ENCODE measurements at places on chromosomes 1 and 21.
A peak's percentile ranks its signal among the peaks of the same experiment; 100 is the strongest.

- DNase-seq: no peak
These were observed 11.6 kb upstream of the PADI6 start for GRCh38 chr1:17360272-17360956.

DNA sequence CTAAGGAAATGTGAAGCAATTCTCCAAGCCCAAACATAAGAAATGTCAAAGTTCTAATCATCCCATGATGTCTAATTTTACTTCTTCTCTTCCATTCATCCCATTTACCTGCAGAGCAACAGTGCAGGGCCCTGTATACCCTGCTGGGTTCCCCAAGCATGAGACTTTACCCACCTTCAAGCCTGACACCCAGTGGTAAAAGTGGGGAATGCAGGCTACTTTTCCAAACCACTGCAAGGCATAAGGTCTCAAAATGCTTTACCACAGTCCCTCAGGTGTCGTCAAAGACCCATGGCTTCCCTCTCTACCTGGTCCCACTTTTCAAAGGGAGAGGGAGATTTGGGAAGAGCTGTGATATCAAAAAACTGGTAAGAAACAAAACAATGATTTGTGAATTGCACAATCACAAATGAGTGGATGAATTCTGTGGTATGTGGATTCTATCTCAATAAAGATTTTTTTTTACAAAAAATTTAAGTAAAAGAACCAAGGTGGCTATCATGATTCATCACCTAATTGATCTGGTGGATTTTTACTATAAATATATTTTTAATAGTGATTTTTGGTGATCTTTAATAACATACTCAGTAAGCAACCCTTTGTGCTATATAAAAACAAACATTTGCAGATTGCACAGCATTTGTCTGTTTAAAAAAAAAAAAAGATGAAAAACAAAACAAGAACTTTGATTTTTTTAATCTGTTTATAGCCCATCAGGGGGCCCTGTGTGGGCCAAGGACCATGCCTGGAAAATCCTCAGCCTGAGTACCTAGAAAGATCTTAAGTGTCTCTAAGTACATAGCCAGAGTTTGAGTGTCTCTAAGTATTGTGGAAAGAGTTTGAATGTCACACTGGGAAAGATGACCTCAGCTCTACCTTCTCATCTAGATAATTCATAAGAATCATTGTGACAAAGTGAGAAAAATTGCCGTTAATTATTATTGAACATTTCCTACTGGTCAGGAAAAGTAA, 73.1 kb upstream of the GJB5 start:
- DNase-seq: peak; percentile 89

DNA sequence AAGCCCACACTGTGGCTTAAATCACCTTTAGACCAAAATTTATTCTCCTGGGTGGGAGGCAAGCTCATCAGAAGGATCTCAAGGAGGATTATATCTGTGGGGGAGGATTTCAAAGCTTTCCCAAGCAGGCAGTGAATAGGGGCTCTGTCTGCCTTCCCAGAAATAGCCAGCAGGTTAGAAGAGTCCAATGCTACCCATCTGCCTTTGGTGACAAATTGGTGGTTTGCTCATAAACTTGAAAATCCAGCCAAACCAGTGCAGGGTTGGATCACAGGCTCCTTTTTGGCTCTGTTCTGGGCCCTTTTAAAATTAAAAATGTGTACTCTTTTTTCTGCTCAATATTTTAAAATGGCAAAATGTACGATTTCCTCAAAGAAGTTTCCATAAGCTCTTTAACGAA, 118.9 kb upstream of the ZC3H11B start:
- no peak for DNase-seq

DNA sequence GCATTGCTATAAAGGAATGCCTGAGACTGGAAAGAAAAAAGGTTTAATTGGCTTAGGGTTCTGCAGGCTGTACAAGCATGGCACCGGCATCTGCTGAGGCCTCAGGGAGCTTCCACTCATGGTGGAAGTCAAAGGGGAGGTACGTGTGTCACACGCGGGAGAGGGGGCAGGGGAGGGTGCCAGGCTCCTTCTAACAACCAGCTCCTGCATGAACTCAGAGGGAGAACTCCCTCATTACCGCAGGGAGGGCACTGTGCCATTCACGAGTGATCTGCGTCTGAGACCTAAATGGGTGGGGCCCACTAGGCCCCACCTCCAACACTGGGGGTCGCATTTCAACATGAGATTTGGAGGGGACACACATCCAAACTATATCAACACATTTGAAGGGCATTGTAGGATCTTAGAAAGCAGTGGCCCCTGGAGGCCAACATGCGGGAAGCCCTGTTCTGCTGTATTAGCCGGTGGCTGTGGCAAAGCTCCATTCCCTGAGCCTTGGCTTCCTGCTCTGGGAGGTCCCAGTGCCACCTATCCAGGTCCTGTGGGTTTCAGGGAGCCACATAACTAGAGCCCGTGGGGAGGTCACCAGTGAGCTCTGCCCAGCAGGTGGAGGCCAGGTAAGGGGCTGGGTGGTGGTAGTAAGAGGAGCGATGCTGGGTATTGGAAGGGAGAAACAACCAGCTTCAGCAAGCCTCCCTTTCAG, 10.0 kb downstream of the WNT3A start:
- DNase-seq: no peak

- DNase-seq: no peak
These were observed 6.7 kb downstream of the ROR1 start for GRCh38 chr1:63780565-63780964.

GRCh38 chr1:239219679-239220078, 166.7 kb upstream of the CHRM3 start:
- no peak for DNase-seq

GRCh38 chr1:153922076-153922971, 448 bp downstream of the GATAD2B start:
- peak; percentile 73 for DNase-seq

GRCh38 chr1:36208978-36209703, 15.1 kb upstream of the THRAP3 start:
- no peak for DNase-seq

- DNase-seq: no peak
These were observed 35.3 kb upstream of the DIRAS3 start for GRCh38 chr1:68085752-68086151.

DNA sequence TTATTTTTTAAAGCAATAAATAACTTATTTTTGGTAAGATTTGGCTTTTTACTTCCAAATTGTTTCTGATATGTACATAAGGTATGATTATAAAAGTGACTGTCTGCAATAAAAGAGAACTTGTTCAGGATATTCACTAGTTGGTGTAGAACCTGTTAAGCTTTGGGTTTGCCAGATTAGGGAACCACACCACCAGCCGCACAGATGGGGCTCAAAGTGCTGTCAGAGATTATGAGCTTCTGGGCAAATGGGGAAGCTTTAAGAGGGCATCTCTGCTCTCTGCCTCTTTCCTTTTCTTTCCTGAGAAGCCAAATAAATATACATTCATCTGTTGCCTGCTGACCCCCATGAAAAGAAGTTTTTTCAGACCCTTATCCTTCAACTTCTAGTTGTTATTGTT, 25.4 kb downstream of the IVNS1ABP start:
- DNase-seq: no peak

DNA sequence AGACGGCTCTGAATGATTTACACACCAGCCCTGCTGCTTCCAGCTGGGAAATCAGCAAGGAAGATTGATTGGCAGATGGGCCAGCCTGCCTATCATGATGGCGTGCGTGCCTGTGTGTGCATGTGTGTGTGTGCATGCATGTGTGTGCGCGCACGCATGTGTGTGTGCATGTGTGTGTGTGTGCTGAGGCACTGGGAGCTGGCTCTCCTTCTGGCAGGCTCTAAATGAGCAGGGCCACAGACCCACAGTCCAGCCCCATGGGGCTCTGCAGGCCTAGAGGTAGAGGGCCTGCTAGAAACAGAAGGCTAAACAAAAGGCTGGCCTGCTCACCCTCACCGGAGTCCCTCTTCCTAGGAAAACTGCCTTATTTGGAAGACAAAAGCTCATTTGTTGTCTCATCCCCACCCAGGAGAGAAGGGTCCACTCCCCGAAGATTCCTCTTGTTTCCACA, 6.0 kb downstream of the KLHDC8A start:
- DNase-seq: peak; percentile 42

DNA sequence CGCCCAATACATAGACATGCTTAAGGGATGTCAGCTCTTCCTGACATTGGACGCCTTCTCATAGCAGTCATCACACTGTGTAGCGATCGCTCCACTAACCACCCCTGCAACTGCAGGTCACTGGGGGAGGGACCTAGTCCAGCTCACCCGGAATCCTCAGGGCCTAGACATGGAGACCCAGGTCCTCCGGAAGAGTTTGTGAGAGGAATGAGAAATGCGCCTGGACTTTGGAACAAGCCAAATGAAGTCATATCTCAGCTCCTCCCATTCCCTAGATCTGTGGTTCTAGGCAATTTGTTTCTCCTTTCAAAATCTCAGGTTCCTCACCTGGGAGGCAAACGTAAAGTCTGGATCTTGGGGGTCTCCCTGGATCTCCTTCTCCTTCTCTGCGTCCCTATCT, 253.3 kb downstream of the KAZN start:
- no peak for DNase-seq

GRCh38 chr1:21674957-21675356, 5.8 kb upstream of the RAP1GAP start:
- no peak for DNase-seq

DNA sequence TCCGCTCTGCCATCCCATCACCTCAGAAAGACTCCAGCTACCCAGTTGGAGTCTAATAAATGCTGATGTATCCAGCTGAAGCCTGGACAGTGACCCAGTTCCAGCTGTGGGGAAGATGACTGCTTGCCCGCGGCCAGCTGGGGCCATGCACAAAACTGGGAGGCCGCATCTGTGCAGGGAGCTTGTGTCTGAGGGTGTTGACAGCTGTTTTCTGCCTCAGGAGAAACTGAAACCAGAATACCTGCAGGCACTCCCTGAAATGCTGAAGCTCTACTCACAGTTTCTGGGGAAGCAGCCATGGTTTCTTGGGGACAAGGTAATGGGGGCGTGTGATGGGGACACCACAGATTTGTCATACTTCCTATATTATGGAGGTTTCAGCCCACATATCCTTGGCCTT, 3.2 kb downstream of the GSTM2 start:
- no peak for DNase-seq

- DNase-seq: no peak
These were observed 276.5 kb downstream of the DNM3 start for GRCh38 chr1:172117800-172118199.

DNA sequence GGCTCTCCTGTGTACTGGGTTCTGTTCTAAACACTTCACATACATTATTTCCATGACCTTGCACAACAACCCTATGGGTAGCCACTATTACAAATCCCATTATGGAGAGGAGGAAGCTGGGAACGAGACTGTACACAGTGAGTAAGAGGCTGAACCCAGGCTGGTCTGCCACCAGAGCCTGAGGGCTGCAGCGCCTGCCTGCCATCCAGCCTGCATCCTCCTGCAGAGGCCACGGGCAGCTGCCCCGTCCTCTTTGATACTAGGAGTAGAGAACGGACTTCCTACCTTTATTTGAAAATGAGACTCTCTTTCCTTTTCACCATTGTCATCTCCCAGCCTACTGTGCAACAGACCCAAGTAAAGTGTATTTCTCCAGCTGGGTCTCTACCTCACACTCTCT, 370.0 kb downstream of the HHAT start:
- DNase-seq: no peak

DNA sequence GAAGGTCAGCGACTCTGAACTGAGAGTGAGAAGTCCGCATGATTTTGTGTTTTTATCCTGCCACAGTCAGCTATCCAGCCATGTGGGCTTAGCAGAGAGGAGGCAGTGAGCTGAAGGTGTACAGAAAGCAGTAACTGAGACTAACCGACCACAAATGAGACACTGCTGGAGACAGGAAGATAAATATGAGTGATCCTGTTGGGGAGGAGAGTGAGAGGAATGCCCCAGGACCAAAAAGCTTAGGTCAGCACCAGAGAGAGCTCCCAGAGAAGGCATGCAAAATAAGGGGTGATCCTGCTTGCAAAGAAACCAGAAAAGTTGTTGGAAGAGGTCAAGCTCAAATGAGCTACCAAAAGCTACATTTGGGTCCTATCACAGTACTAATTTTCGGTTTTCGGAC, 63.7 kb downstream of the HLCS start:
- no peak for DNase-seq

Data from WTC11 (cell line).